COR-L47 (cell line): ENCODE measurements at places on chromosomes 5 and 9.

- no peak for DNase-seq
These were observed 172.7 kb upstream of the RIOK2 start for GRCh38 chr5:97355775-97356174.

- DNase-seq, result no peak
These were observed 53.6 kb downstream of the FER start for GRCh38 chr5:108801301-108801700.

DNA sequence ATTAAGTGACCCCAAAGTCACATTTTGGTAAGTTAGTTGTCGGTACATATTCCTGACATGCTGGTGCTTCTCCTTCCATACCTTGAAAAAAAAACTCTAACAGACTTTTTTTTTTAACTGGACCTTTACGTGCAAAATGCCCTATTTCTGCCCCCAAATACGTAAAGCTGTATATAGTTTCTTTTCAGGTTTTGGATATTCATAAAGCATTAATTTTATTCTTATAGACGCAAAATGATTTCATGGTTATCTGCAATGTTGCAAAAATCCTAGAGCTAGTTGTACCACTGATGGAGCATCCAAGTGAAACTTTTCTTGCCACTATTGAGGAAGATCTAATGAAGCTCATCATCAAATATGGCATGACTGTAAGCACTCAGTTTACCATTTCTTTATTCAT lies 167.6 kb downstream of the NIPBL start:
- no peak for DNase-seq

- no peak for DNase-seq
These were observed 30.9 kb upstream of the OLFM1 start for GRCh38 chr9:135056541-135056940.

DNA sequence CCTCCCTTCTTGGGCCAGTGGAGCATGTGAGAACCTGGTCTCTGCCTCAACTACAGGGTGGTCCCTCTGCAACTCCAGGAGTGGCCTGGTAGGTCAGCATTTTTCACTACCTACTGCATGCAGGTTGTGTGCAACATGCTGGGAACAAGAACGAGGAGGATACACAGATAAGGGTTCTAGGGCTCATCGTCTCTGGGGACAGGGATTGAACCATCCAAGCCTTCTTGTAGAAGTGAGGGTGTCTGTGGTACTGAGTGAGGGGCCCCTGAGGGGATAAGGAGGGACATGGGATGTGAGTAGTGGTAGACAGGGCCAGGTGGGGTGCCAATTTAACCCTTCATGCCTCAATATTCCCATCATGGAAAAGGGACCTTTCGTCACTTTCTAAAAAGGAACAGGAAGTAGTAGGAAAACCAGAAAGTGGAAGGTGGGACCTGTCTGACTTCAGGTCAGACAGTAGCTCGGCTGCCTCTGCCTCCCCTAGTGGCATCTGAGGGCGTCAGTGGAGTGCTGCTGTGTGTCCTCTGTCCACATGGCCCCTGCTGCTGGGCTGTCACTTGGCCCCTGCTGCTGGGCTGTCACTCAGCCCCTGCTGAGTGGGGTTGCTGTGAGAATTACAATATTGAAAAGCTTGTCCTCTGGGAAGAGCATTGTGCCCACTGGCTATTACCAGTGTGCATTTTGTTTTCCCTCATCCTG lies 48.6 kb upstream of the RNU6ATAC start:
- DNase-seq, result no peak

- no peak for DNase-seq
These were observed 650.3 kb downstream of the CCDC171 start for GRCh38 chr9:16202914-16203728.

DNA sequence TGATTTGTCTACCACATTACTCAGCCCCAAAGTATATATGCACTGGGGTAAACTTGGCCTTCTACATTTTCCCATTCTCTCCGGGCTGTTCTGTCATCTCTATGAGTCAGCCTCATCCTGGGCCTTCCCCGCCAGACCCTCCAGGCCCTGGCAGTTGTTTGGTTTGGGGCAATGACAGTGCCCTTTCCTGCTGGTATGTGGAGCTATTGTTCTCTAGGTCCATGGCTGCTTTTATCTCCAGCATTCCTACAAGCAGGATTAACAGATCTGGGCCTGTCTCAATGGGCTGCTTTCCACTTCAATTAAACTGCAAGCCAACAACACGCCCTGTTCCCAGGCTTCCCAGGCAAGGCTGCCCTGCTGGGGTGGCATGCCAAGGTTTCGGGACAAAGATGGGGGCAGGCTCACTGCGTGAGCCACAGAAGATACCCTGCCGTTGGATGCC lies 136.4 kb downstream of the SLIT3 start:
- DNase-seq, result no peak

DNA sequence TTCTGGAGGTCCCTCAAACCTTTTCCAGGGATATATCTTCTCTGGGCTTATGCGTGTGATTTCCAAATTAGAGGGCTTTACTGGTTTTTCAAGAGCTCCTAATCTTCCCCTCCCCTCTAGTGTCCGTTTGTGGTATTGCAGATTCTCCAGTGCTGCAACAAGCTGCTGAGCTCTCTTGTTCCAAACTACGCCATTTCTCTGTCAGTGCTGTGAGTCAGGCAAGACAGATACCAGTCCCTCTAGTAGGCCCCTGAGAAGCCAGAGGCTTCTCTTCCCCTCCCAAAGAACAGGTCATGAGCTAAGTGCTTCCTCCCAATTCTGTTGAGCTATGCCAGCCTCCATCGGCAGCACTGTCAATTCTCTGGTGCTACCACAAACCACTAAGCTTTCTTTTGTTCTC lies 149.5 kb downstream of the FANCC start:
- DNase-seq, result peak; percentile 26
